Stimulated activated CD4-positive, alpha-beta T cell treated with anti-CD3 and anti-CD28 coated beads, Interleukin-15, amount 100 ng/mL, for 1 hour (primary cell): ENCODE measurements at places on chromosomes 16 and 17.
A peak's percentile ranks its signal among the peaks of the same experiment; 100 is the strongest.

- no peak for DNase-seq
Observed at GRCh38 chr16:81973737-81974136, 37.5 kb downstream of the SDR42E1 start.

DNA sequence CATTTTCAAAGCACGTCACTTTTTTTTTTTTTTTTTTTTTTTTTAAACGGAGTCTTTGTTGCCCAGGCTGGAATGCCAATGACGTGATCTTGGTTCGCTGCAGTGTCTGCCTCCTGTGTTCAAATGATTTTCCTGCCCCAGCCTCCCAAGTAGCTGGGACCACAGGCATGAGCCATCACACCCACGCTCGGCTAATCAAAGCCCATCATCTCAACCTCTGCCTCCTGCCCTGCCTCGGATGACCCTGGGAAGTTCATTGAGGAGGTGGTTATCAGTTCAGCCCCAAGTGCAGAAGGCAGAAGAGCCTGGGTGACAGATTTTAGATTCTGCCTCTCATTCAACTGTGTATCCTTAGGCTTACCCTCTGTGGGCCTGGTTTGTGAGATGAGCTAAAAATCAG, 484.9 kb upstream of the EEF2KMT start:
- DNase-seq: no peak

DNA sequence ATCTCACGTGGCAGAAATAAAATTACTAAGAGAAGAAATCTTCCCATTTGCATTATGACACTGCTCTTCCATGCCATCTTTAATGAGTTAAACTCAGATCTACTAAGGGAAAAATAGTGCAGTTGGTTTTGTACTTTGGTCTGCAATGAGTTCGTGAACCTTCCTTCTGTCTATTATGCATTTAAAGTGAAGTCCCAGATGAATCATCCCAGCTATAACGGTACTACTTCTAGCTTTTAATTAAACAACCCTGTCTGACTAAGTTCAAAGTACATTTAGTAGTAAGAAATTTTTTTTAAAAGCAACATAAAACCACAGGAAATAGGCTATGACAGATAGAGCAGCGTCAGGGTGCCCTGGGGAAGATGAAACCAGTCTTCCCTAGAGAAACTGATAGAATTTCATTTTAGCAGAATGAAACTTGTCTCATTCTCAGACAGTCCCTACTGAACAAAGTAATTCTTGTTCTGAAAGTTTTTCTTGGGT, 1.8 kb downstream of the TMIGD1 start:
- DNase-seq: peak; percentile 9

DNA sequence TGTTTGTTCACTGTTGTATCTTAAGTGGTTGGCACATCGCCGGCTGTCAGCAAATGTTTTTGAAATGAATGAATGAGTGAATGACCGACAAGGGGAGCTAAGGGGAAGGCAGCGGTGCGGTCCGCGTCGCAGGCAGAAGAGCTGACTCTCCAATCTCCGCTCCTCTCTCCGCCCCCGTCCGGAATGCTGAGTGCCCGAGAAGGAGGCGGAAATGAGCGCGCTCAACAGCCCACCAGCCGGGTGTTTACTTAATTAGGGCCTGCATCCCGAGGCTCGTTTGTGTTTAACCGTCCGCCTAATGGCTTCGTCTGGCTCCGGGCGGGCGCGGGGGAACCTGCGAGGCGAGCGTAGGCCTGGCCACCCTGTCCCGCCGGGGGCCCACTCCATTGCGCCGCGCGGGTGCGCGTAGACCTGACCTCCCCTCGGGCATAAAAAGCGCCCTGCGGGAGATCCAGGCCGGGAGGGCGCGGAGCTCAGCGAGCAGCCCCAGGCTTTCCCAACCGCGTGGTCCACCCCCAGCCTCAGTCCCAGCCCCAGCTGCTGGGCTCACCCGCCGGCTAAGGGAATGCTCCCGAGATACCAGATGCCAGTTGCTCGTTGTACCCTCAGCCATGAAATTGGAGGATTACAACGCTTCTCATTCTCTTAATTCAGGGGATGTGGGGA, 2.5 kb upstream of the CDH3 start:
- DNase-seq: no peak
